ENCODE measurements at places on chromosomes 4 and X.

GRCh38 chr4:123055943-123056342 is 133.5 kb upstream of the NUDT6 start:
- no peak for DNase-seq

DNA sequence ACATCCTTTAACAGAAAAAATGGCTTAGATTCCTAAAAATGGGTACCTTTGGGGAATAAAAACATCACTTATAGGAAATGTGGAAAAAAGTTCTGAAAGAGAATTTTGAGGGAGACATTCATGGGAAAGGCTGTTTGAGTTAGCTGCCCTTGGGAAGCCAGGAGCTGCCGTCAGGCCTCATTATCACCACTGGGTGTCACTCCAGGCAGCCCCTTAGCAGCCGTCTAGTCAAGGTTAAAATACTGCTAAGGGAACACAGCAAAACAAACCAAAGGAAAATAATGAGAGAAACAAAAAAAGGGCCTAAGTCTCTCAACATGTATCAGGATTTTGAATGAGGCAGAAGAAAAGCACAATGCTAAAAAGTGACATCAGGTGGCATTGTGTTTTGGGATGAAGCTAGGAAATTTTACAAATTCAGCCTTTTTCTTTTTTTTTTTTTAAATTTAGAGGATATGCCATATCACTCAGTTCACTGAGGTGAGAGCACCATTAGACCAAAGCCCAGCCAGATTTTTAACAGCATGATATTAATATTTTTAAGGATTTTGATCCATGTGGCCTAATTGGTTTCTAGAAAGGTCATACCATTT is 235.3 kb downstream of the GPAT3 start:
- DNase-seq: no peak

DNA sequence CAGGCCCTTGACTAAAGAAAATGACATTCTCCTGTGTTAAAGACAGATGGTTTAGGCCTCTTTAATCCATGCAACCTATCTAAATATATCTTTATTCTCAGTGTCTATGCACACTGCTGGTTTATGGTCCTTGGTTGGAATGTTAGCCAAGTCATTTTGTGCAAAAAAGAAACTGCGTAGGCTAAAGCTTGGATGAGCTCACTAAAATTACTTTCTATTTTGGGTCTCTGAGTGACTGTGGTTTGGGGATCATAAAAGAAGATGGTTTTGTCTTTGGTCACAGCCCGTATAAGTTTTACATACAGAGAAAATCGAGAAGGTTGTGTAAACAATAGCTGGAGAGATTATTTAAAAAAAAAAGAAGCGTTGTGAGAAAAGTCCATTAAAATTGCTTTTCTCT is 443.6 kb downstream of the UBE2NL start:
- no peak for DNase-seq

GRCh38 chr4:8063974-8064563 is 94.5 kb downstream of the ABLIM2 start:
- DNase-seq: no peak

DNA sequence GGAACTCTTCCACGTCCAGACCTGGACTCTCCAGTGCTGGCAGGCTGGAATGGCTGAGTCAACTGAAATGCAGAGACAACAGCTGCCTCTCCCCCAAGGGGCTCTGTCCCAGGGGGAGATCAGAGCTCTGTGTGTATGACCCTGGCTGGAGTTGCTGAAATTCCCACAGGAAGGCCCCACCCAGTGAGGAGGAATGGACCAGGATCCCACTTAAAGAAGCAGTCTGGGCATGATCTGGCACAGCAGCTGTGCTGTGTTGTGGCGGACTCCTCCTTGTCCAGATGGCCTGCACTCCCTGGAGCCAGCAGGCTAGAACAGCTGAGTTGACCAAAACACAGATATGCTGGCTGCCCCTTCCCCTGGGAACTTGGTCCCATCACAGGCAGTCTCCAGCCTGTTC is 25.4 kb downstream of the C4orf17 start:
- no peak for DNase-seq

DNA sequence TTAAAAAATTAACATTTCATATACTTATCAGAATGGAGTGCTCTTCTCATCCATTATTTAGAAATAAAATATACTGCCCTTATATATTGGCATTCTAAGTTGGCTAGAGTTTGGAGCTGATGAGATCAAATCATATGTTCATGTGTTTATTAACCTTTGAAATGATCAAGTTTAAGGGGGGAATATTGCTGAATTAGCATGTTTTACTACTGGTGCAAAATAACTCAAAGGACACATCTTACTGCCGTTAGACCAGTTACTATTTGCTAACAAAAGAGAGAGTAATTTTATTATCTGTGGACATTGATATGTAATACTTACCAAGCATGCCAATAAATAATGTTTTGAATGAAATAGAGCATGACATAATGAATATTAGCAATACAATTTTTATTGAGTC is 901.0 kb downstream of the CCSER1 start:
- no peak for DNase-seq

DNA sequence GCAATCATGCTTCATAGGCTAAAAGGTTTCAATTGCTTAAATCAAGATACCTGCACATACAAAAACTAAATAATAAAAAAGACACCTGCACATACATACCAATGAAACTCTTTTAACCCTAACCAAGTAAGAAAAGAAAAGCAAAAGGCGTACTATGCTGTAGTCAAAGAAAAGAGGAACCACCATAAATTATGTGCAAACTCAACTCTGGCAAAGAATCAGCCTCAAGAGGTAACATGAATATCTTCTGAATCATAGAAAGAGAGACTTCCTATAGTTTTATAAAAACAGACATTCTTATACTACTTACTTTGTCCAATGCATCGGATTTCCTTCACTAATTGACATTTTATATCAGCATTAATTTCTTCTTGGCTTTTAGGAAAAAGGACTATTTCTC is 29.3 kb downstream of the MMGT1 start:
- DNase-seq: no peak

- no peak for DNase-seq
Measured at GRCh38 chr4:39642885-39643552, 4.4 kb upstream of the SMIM14 start.

DNA sequence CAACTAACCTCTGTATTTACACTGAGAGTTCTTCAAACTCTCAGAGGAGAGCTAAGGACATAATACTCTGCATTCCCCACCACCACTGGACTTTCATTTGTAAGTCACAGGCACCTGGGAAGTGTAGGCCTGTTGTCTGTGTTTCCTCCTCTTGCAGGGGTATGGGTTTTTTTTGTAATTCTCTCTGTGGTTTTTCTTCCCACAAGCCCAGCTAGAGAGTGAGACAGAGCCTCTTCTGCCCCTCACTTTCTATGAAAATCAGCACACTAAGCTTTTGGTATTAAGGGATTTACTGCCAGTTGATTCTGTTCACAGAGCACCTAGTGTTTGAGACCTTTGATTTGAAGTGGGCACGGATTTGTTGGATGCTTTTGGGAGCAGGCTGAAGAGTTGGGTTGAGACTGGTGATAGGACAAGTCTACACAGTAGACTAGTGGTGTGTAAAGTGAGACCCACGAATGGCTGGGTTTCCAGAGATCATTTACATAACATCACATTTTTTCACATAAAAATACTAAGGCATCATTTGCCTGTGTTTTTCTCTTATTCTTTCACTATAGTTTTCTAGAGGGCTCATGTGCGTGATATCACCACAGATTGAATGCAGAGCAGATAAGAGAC is 28.9 kb upstream of the WDR17 start:
- DNase-seq: no peak

- no peak for DNase-seq
Measured at GRCh38 chrX:23387550-23388184, 53.0 kb downstream of the PTCHD1 start.

GRCh38 chr4:4631150-4631549 is 89.3 kb upstream of the STX18 start:
- no peak for DNase-seq

DNA sequence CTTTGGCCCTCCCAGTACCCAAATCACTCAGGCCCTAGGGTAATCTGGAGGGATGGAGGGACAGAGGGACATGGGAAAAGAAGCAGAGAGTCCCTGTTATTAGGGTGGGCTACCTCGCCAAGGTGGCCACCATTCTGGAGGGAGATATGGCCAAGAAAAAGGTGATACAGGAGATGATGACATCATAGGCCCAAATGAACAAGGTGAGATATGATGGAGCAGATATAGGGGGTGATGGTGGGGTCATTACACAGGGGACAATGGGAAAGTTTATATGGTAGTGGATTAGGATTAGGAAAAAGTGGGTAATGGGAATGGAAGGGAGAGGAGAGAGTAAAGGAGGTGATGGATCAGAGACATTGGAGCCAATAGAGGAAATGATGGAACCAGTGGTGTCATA is 12.9 kb upstream of the SYP start:
- no peak for DNase-seq

DNA sequence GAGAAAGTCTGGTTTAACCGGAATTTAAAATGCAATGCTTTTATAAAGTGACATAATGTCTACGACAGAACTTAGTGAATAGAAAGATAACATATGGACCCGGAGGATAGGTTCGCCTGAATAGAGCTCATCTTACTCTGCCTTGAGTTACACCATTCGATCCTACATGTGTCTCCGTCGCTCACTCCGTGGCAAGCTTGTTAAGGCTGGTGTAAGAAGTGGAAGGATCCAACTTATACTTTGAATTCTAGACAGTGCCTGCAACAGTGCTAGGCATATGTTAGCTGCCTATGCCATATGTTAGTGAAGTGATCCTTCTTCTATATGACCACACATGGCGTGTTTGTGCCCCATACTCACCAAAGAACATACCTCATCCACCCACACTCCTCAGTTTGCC is 50.9 kb downstream of the SEL1L3 start:
- no peak for DNase-seq

DNA sequence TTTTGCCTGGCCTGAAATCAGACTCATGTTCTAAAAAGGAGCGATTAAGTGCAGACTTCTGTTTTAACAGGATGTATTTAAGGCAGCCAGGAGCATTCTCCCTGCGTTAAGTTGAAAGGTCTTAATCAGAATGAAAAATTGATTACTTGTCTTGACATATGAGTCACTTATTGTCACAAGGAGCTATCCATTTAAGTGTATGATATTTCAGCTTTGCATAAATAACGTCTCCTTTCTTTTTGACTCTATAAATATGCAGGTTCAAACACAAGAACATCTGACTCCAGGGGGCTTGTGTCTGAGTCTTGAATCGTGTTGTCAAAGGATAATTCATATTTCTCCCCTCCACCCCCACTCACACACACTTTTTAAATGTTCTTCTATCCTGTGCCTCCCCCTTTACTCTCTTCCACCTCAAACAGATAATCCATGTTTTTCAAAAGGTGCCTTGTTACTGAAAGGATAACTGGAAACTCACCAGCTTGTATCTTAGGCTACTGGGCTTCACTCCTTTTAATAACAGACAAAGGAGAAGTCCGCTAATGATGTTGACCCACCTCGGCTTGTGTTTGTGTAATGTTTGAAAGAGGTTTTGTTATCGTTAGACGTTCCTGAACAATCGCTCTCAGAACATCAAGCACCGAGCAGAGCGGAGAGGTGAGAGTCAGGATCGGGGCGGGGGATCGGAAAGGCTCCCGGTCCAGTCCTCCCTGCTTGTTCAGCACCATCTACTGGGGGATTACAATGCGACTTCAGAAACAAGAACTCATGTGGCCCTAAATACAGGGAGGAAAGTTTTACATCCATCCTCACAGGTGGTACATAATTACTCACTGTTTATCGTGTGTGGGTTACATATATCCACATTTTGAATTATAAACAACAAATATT is 107.5 kb upstream of the RPL34 start:
- peak; percentile 11 for DNase-seq

DNA sequence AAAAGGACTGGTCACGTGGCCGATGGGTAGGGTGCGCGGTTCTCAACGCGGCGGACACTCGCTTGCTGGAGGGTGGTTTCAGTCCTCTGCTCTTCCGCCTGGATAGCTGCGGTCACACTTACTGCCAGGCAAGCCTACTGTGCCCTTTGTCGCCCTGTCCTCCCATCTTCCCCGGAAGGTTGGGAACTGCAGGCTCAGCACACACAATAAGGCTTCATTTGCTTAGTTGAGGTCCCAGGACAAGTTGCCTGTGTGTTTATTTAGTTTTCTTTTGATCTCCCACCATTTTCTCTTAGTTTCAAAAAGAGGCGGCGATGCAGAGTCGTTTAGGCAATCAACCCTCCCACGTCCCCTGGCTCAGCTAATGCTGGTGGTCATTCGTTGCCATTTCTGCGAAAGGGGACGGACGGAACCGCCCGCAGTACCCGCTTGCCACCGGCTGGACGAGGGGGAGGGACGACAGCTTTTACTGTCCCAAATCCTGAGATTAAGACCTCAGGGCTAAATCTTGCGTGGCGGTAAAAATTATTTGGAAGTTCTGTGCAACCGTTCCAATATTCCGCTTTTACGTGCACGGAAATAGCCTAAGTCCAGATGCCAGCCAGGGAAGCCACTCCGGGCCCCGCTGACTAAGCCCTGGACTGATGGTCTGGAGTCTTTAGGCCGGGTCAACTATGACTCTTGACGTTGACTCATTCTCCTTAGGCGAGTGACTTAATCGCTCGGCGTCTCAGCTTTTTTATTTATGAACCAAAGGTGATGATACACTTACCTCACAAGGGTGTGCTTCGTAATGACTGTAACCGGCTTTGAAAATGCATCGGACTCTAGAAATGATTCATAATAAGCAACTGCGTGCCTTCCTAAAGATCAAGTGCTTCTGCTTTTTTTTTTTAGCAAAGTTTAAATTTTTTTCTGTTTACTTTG is 671 bp upstream of the EIF4E start:
- DNase-seq: peak; percentile 3

- no peak for DNase-seq
Measured at GRCh38 chrX:15564981-15565579, 35.7 kb downstream of the ACE2 start.

GRCh38 chr4:169070895-169071218 is 60.8 kb upstream of the CBR4 start:
- no peak for DNase-seq

GRCh38 chrX:17081968-17082367 is 135.5 kb downstream of the REPS2 start:
- no peak for DNase-seq

- DNase-seq: no peak
Measured at GRCh38 chrX:12139934-12140611, 1.8 kb downstream of the FRMPD4 start.

GRCh38 chr4:111639876-111640275 is 505.4 kb upstream of the FAM241A start:
- DNase-seq: no peak

DNA sequence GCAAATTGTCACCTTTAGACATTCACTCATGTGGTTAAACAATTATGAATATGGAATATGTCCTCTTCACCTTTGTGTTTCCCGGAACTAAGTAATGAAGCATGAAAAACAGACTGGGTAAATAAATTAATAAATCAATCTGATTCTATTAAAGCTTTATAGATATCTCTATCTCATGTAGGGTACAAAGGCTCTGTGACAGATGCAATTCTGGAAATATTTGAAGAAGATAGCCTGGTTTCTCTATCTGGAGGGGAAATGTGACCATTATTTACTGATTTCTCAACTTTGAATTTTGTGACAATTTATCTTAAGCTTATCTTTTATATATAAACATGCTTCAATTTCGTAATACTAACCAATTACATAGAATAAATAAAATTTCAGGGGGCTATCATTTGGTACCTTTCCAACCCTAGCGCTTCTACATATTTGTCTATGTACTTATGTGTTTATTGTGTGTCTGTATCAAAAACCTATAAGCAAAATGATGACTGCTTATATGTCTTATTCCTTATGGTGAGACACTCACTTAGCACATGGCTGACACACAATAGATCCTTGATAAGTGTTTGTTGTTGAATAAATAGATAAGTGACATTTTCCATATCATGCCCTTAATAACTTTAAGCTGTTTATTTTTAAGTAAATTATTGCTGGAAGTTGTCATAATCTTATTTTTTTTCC is 9.9 kb downstream of the CTSO start:
- DNase-seq: no peak
